ENCODE measurements at places on chromosomes 4 and X.

DNA sequence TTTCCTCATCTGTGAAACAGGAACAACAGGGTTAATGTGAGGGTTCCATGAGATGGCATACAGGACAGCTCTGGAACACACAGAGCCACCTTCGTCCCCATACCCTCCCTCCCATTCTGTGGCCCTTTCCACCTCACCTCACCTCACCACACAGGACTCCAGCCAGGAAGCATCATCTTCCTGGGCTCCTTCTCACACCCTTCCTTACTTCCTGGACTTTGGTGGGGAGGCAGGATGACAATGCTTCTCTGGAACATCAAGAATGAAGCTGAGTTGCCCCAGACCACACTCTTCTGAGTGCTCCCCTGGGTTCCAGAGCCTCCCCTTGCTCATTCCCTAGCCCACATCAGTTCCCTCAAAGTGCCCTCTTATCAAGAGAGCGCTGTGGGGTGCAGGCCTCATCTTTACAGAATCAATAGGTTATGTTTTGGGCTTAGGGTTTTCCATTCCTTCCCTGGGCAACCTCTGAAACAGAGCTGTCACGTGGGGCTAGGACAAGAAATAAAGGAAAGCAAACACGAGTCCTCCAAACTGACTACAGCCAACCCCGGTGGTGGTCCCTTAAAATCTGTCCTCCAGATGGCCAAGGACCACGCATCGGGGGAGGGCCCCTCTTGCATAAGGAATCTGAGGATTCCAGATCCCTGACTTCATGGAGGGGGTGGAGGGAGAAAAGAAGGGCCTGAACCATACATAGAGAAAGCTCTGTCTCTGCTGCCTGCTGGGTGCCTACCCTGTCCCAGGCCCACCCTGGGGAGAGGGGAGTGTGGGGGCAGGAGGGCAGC, 74.4 kb upstream of the ATP6AP2 start:
- DNase-seq = no peak

DNA sequence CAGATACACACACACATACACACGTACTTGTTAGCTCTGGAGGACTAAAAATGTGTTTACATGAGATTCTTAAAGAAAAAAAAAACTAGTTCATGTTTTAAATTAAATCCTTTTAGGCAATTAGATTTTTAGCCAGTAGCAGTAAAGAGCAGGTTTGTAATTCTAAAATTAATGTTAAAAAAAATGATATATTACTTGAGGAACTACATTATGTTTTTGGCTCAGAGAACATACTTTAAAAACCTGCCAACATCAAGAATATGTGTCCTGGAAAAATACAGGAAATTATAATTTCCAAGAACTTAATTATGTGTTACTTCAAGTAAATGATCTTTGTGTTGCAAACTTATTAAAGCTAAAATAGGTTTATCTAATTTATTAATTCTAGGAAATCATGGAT, 594.3 kb upstream of the PCDH7 start:
- DNase-seq = no peak

GRCh38 chrX:154401918-154402621, 3.9 kb downstream of the RPL10 start:
- DNase-seq = no peak

- DNase-seq = no peak
Observed at GRCh38 chr4:111923786-111924185, 221.5 kb upstream of the FAM241A start.

DNA sequence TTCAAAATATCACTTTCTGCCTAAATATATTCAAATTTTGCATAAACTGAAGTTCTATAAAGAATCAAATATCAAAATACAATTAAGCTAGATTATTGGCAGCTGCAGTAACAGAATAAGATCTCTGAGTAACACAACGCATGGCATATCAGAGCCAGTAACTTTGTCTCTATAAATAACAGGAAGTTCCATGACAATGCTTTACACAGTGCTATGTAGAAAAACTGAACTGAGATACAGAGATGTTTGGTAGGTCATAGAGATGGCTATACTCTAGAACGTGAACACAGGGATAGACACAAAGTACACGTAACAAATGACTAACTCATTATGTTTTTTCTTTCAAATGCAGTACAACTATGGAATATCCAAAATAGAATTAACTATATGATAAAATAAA, 18.2 kb downstream of the UBE2D3 start:
- no peak for DNase-seq

- DNase-seq = peak; percentile 57
Observed at GRCh38 chrX:153649178-153649914, 2.3 kb downstream of the DUSP9 start.

- no peak for DNase-seq
Observed at GRCh38 chr4:97235521-97235920, 907.8 kb downstream of the STPG2 start.

DNA sequence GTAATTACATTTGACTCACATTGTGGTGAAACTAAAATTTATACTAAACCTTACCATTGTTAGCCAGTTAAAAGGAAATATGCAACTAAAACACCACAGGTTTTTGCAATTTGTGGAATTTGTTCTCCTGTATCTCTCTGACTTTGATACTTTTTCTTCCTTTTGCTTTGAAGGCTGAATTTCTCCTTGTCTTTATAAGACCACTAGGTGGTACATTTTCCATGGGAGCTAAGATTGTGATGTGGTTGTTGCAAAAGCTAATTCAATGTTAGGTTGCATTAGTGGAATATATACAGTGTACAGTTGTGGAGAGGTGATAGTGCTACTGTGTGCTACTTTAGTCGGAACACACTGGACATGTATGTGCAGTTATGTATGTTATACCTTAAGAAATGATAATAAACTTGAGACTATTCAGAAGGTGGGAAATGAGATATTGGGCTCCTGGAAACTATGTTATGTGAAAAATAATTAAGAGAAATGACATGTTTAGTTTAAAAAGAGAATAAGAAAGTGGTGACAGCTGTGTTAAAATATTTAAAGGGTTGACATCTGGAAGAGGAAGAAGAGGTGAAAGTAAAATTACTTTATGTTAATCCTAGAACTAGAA, 70.3 kb downstream of the ARL9 start:
- peak; percentile 53 for DNase-seq

DNA sequence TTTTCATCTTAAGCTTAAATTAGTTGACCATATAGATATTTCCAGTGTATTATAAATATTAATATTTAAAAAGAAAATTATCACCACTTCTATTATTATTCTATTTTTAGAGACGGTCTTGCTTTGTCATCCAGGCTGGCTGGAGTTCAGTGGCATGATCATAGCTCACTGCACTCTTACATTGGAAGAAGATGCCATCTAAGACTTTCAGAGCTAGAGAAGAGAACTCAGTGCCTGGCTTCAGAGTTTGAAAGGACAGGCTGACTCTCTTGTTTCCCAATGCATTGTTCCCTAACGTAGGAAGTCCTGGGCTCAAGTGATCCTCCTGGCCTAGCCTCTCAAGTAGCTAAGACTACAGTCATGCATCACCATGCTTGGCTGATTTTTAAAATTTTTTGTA, 75.9 kb downstream of the FIP1L1 start:
- DNase-seq = no peak

- DNase-seq = no peak
Observed at GRCh38 chr4:898869-899555, 33.1 kb downstream of the GAK start.

- DNase-seq = no peak
Observed at GRCh38 chrX:79167462-79167861, 23.0 kb downstream of the GPR174 start.

DNA sequence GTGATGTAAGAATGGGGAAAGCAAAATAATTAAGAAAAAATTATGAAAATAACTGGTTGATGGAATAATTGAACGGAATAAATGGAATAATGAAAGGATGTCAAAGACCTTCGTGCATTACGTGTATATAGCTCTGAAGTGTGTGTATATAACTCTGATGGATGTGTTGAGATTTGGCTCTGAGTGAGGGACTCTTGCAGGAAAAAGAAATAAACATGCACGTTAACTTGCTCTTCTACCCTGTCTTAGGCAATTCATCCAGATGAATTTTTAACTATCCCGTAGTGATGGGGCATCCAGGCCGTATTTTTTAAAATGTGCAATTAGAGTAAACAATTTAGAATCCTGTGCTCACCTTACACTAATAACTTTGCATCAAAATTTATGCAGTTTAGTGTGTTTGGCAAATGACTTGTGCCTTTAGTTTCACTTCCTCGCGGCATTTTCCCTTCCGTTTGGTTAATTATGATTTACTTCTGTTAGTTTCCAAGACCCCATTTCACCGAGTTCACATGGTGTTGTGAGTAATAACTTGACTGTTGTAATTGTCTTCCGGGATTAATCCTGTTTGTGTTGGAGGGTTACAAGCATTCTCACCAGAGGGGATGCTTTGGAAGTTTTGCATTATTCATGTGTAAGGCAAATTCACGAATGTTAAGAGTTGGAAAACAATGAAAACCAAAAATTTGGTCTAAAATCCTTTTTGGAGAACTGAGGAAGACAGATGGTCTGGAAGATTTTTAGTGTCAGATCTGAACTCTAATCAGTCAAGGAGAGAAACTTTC, 256.5 kb upstream of the FAT1 start:
- peak; percentile 3 for DNase-seq

GRCh38 chr4:106126062-106126461, 189.9 kb downstream of the TBCK start:
- no peak for DNase-seq

DNA sequence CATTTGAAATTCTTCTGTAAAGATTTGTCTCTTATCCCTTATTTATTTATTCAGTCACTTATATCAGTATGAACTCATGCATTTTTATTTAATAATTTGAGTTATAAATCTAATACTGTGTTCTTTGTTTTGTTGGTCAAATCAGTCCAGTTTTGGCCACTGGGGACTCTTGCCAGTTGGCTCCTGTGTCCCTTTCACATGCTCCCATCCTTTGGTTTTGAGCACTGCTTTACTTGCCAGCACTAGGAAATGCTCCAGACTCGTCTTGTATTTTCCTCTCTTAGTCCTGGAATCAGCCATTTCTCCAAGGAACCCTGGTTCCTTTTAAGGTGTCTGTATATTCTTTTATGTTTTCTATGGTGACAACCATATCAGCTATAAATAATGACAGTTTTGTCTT, 28.1 kb downstream of the KANTR start:
- DNase-seq = no peak

GRCh38 chr4:113407409-113407808, 354.1 kb downstream of the CAMK2D start:
- DNase-seq = no peak

- DNase-seq = peak; percentile 13
Observed at GRCh38 chr4:186021461-186022167, 47.3 kb upstream of the TLR3 start.

DNA sequence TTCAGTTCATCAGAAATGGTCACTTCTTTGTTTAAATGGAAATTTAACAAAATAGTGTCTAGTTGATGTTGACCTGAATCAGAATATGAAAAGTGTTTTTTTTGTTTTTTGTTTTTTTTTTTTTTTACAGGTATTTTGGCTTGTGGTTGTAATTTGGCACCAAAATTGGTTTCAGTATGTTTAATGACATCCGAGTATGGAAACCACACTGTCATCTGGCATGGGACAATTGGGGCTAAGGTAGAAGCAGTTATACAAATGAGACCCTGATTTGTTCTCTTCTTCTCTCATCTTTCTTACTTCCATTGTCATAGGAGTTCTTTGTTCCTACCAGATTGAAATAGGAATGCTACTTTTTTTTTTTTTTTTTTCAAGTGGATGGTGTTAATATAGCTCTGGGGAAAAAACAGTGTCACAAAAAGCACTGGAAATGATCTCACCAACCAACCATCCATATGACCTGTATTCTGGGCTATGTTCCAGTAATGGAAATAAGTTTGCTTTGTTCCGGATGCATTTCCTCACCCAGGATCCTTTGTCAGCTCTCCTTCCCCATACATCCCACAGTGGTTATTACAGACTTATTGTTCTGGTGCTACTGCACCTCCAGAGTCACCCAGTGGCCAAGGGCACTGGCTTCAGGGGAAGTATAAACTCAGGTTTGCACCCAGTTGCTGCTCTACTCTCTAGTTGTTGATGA, 95.8 kb downstream of the ATXN3L start:
- peak; percentile 5 for DNase-seq

DNA sequence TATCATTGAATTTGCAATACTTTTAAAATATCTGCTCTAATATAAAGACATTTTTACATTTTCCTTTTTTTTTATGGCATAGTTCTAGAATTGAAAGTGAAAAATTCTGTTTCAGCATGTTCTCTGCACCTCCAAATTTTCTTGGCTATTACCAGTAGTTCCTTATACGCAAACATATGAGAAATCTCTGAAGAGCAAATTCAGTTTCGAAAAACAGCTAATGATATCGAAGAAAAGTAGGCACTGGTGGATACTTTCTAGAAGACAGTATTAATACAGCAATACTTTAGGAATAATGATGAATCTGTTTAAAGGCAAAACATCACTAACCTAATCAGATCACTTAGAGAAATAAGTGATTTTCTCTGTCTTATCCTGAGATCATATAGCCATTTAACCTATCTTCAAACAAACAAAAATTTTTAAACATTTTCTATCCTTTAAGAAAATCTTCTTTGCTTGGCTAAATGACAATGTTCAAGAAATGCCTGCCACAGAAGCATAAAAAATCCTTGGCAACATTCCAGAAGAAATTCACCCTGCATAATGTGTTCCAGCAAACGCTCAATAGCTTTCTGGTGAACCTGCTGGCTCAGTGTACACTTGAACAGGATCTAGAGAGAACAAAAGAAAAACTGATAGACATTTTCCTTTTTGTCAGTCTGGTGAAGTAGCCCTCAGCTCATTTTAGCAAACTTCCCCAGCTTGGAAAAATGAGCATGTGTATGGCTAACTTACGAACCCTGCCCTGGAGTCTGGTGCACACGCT, 51.2 kb upstream of the KLF3 start:
- DNase-seq = no peak

GRCh38 chrX:2819345-2820135, 9.2 kb upstream of the GYG2 start:
- DNase-seq = peak; percentile 20

- DNase-seq = no peak
Observed at GRCh38 chr4:45876235-45876890, 247.5 kb downstream of the GABRG1 start.

DNA sequence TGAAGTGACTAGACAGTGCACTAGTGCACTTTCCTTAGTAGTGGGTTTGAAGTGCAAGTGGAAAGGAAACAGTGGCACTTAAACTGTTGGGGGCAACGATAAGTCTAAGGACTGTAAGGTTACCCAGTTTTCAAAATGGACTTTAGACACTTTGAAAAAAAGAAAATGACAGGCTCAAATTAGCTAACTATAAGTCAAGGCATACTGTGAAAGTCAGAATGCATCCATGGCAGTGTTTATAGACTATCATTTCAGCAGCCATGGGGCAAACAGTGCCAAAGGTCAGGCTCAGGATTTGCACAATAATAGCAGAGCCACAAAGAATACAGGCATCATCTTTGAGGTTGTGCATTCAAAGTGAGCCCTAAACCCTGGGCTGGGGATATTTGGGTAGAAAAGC, 104.4 kb downstream of the CXCL13 start:
- no peak for DNase-seq

Data from suppressor macrophage (primary cell).